ENCODE measurements at places on chromosomes 3 and 15.

GRCh38 chr15:74917676-74918075 is 11.0 kb upstream of the FAM219B start:
- no peak for DNase-seq

DNA sequence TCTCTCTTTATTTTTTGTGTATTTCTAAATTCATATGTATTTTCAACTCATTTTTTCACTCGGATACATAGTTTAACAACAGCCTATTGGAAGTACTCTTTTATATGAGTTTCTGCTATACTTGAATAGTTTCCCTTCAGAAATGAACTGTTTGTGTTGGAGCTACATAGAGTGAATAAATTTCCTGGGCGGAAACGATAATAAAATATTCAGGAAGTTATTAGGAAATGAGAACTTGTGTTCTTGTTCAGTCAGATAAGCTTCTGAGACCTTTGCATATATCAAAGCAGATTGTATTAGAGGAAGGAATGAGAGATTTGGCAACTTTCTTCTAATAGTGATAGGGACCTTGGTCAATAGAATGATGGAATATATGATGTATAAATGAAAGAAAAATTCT is 27.3 kb downstream of the NEO1 start:
- no peak for DNase-seq

GRCh38 chr15:52334491-52335160 is 39.0 kb upstream of the MYO5C start:
- DNase-seq = no peak

- DNase-seq = no peak
Measured at GRCh38 chr3:44208086-44208485, 33.6 kb upstream of the TOPAZ1 start.

DNA sequence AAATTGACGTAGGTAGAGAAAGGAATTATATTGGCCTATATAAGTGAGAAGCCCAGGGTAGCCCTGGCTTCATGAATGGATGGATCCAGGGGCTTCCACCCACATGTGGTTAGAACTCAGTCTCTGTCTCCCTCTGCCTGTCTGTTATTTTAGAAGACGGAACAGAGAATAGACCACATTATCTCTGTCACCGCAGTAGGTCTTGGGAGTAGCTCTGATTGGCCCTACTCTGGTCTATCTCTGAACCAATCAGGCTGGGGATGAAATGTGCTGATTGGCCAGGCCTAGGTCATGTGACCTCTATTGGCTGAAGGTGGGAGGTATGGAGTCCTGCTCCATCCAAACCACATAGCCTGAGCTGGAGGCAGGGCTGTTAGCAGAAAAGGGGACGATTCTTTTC is 143.0 kb upstream of the PRR23C start:
- DNase-seq = no peak

GRCh38 chr15:72787526-72787925 is 4.0 kb upstream of the ADPGK start:
- no peak for DNase-seq

DNA sequence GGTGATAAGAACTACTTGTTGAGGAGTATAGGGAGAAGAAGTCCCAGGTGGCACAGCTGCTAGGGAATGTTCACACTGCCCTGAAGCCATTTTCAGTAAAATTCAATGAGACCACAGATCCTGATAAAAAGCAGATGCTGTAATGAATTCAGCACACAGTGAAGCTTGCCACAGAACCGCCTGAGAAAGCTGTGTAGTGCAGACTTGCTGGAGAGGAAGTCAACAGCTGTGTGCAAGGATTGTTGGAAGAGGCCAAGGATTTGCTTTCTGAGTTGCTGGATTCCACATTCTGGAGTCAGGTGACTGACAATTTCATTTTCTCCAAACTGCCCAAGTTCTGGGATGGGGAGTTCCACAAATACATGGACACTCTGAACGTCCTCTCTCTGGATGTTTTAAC is 70.9 kb downstream of the ANP32A start:
- DNase-seq = no peak

- DNase-seq = no peak
Measured at GRCh38 chr15:66873856-66874255, 171.8 kb downstream of the SMAD6 start.

- DNase-seq = no peak
Measured at GRCh38 chr15:68042156-68042854, 11.8 kb upstream of the PIAS1 start.

DNA sequence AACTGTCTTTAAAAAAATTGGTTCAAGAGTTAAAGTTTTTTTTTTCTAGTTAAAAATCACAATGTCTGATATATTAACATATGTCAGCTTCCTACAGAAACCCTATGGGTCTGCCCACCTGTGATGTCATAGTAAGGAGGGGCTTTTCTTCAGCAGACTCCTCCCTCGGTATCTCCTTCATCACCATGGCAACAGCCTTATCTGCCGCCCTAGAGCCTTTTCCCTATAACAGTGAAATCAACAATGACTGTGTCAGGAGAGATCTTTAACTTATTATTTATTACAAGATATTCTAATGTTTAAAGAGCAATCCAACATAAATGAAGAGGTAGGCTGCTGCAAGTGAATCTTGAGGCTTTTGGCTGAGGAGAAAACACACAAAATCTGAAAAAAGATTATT is 138.7 kb downstream of the PEX5L start:
- no peak for DNase-seq

DNA sequence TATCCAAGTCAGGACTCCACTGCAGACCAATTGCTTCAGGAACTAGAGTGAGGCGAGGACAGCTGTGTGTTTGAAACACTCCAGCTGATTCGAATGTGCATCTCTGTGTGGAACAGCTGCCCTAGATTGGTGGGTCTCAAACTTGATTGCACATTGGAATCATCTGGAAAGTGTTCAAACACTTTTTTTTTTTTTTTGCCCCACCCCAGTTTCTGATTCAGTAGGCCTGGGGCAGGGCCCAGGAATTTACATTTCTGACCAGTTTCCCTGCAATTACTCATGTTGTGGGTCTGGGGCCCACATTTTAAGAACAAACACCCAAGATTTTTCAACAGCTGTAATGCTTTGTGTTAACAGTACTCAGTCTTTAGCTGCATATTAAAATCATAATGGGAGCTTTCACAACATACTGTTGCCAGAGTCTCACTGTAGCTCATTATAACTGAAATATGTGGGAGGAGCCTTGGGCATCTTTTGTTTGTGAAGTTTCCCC is 156.6 kb downstream of the NR1D2 start:
- no peak for DNase-seq

- peak; percentile 56 for DNase-seq
Measured at GRCh38 chr3:188954590-188955208, 217.1 kb upstream of the TPRG1 start.

- DNase-seq = no peak
Measured at GRCh38 chr3:73491287-73491662, 133.5 kb downstream of the PDZRN3 start.

GRCh38 chr15:85402195-85402881 is 21.9 kb downstream of the AKAP13 start:
- no peak for DNase-seq

DNA sequence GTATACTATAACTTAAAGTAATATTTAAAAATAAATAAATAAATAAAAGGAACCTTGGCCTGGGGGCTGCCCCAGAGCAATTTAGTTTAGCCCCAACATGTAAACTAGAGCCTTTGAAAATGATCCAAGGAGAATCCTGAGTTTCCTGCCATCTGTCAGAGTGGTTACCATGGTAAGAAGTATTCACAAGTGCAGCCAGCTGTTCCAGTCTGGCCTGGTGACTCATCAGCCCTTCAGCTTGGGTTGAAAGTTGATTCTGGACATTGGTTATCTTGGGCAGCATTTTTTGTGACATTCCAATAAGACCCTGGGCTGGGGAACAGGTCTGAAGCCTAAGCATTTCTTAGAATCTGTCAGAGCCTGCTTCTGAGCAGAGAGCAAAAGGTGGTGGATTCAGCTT is 72.7 kb upstream of the LRTM1 start:
- no peak for DNase-seq

GRCh38 chr3:61615643-61616042 is 54.3 kb downstream of the PTPRG start:
- DNase-seq = no peak

DNA sequence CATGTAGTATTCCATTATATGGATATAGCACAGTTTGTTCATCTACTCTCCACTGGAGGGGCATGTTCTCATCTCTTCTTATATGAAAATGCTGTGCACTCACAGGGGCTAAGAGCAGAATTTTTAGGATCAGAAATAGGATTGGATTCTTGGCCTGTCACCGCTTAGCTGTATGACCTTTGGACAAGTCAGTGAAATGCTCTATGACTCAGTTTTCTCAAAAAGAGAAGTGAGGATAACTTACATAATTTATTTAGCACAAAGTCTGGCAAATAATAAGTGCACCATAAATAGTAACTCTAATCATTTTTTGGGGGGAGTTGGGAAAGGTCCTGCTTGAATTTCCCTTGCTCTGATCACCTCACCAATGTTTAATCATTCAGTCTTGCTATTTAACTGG is 103.7 kb upstream of the LRIG1 start:
- DNase-seq = no peak

- no peak for DNase-seq
Measured at GRCh38 chr15:35071106-35071505, 14.0 kb downstream of the NANOGP8 start.

GRCh38 chr3:102466001-102466400 is 31.2 kb downstream of the ZPLD1 start:
- no peak for DNase-seq

- DNase-seq = no peak
Measured at GRCh38 chr15:54046093-54046492, 67.9 kb downstream of the UNC13C start.

DNA sequence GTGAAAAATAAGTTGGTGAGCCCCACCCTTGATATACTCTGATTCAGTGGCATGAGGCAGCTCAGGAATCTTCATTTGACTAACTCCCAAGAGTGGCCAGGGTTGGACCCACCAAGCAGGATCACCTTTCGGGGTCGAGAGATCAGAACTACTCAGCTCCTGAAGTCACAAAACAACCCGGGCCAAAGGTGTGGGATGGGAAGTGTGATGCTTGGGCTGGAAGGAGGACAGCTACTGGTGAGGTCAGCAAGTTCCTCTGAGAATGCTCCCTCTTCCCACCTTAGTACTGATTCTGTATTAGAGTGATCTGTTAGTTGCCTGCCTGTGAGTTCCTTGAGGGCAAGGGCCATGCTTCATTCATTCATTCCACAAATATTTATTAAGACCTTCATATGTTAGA is 15.1 kb downstream of the ESYT3 start:
- DNase-seq = no peak

DNA sequence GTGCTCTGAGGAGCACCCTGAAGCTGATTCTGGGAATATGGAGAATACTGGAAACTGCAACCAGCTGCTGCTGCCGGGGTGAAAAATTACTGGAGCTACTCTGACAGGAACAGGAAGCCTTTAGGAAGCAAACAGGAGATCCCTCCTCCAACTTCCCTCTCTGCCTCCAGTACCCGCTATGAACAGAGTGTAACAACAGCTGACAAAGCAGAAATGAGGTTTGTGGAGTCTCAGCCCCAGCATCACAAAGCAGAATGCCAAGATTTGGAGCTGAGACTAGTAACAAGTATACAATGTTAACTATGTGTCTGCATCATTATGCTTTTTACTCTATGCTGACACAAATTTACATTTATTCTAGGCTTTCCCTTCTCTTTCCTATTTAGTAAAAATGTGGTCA is 22.7 kb upstream of the PIAS1 start:
- DNase-seq = no peak

- no peak for DNase-seq
Measured at GRCh38 chr15:38406436-38406835, 47.5 kb upstream of the FAM98B start.

- DNase-seq = no peak
Measured at GRCh38 chr15:36591536-36592411, 12.3 kb downstream of the CDIN1 start.

- no peak for DNase-seq
Measured at GRCh38 chr15:61869656-61870055, 190.6 kb downstream of the VPS13C start.

DNA sequence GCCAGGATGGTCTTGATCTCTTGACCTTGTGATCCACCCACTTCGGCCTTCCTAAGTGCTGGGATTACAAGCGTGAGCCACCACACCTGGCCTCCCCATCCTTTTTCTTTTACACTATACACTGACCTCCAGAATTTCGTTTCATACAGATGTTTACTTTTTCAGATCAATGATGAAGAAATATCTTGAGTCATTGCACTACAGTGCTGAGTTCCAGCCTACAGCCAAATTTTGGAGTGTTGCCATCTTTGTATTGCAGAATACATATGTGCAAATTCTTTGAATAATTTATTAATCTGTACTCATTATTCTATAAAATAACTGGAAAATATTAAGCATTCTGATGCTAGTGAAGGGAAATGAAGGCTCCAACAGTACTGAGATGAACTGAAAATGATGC is 12.5 kb downstream of the ZPLD1 start:
- DNase-seq = no peak

- DNase-seq = no peak
Measured at GRCh38 chr3:48194446-48195071, 6.3 kb upstream of the CDC25A start.

GRCh38 chr15:66170716-66171115 is 82.8 kb downstream of the MEGF11 start:
- DNase-seq = no peak

GRCh38 chr3:18643281-18643680 is 218.1 kb upstream of the SATB1 start:
- no peak for DNase-seq

DNA sequence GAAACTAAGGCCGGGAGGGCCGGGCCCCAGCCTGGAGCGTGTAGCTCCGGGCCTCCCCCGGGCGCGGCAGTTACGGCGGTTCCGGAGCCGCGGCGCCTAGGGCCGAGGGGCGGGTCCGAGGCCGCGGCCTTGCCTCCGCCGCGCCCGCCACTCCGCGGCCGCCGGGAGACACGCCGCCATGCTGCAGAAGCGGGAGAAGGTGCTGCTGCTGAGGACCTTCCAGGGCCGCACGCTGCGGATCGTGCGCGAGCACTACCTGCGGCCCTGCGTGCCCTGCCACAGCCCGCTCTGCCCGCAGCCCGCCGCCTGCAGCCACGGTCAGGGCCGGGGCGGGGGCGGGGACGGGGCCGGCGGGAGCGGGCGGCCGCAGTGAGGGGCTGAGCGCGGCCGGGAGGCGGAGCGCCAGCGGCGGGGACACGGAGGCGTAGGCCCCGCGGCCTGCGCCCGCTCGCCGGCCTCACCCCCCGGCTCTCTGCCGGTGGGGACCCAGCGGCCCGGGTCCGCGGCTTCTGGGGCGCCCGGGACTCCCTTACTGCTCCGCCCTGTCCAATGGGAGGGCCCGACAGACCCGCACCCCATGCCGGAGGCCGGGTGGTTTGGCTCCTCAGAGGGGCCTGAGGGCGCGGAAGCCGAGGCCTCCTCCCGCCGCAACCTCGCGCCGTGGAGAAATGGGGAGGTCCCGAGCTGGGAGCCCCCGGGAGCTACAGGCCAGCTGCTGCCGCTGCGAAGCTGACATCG is at the start of gene DIS3L:
Gene DIS3L, plus strand, starts transcription at position 150 of the 738 bp plus-strand sequence. Its CDS starts 29 bp downstream, at position 179.
- peak; percentile 32 for DNase-seq

- DNase-seq = no peak
Measured at GRCh38 chr15:49627407-49627877, 6.6 kb downstream of the DTWD1 start.

GRCh38 chr3:70546679-70547078 is 234.2 kb upstream of the MDFIC2 start:
- DNase-seq = no peak
